ENCODE measurements at places on chromosomes 6 and 20.

DNA sequence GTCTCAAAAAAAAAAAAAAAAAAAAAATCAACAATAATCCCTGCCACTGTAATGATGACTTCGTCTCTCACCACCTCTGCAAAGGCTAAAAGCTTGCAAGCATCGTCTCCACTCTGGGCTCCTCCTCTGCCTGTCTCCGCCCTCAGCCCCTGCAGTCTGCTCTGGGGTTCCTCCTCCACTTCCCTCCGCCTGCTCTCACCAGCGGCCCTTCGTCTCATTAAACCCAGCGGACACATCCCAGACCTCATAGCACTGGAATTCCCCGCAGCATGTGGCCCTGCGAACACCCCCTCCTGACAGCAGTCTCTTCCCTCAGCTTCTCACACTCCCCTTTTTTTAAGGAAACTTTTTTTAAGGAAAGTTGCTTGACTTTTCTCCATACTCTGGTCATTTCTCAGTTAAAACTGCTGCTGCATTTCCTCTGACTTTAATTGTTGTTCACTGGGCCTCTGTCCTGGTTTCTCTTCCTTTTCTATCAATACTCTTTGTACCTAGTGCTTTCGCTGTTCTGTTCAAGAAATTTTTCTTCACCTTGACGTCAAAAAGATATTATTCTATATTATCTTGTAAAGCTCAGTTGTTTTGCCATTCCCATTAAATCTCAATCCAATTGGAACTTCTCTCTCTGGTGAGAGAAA lies 70.9 kb upstream of the PLEKHG1 start:
- DNase-seq = peak; percentile 25

- no peak for DNase-seq
Measured at GRCh38 chr20:35274172-35275092, 3.5 kb downstream of the MMP24OS start.

- peak; percentile 87 for DNase-seq
Measured at GRCh38 chr6:161407581-161407980, 133.7 kb upstream of the AGPAT4 start.

DNA sequence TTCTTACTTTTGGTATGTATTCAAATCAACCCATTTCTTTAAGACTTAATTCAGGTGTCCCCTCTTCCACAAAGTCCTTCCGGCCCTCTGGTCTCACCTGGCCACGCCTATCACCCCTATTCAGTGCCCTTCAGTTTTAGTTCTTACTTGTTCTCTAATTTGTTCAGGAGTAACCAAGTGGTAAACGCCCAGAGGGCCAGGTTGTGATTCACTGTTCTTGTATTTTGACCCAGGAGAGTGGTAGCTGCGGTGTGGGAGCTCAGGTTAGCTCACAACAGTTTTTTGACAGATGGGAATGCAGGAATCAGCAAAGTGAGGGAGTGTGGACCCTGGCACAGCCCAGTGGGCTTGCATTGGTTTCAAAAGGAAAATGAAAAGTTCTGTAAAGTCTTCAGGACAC lies 81.7 kb upstream of the RIPOR2 start:
- DNase-seq = no peak

GRCh38 chr20:46137816-46138215 lies 19.7 kb downstream of the CD40 start:
- no peak for DNase-seq

- DNase-seq = no peak
Measured at GRCh38 chr20:13468166-13468565, 170.6 kb downstream of the TASP1 start.

- no peak for DNase-seq
Measured at GRCh38 chr6:14316651-14317386, 199.2 kb downstream of the CD83 start.

DNA sequence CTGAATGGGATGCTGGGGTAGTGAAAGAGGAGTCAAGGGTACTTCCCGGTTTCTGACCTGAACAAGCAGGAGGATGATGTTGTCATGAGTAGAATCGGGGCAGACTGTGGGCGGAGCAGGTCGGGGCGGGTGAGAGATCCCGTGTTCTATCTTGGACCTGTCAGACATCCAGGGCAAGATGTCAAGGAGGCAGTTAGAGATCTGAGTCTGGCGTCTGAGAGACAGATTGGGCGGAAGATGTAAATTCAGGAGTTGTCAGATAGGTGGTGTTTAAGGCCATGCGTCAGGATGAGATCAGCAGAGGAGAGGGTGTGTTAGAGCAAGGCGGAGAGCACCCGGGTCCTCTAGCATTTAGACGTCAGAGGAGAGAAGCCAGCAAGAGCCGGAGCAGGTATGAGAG lies 115.5 kb downstream of the DLGAP4 start:
- no peak for DNase-seq

GRCh38 chr20:48945840-48946514 lies 24.5 kb downstream of the ARFGEF2 start:
- peak; percentile 30 for DNase-seq

- DNase-seq = no peak
Measured at GRCh38 chr20:43191946-43192863, 2.5 kb upstream of the PTPRT start.

GRCh38 chr6:130848945-130849344 lies 21.7 kb downstream of the SMLR1 start:
- no peak for DNase-seq

GRCh38 chr6:7216941-7217621 lies 95.9 kb downstream of the SSR1 start:
- no peak for DNase-seq

DNA sequence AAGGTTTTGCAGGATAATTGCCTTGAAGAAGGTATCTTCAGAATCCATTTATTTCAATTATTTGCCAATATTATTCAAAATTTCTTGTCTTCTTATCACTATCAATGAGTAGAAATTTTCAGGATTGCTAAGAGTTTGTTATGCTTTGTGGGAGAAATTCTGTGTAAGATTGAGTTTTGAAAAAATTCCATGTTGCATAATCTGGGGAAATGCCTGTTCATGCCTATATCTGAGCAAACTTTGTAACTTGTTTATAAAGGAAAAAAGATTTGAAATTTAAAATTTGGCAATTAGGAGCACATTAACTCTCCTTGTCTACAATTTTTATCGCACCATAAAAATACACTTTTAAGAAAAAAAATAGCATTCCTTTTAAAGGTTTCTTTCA lies 39.8 kb upstream of the EDN1 start:
- DNase-seq = peak; percentile 18

- no peak for DNase-seq
Measured at GRCh38 chr6:125048274-125048673, 86.0 kb downstream of the RNF217 start.

DNA sequence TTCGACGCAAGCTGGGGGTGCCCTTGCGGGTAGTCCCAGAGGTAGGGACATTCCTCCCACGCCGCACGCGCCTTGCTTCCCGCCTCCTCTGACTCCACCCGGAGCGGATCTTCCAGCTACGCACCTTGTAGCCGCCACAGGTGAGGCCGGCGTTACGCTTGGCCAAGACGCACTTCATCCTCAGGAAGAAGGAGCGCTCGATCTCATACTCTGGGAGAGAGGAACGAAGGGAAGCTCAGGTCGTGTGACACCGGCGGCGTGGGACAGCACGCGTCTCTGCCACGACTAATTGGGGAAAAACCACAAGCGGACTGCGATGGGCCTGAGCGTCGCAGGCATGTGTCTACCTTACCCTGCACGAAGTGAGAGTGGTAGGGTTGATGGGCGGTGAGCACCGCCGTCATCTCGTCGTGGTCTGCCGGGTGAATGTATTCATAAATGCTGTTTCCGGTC lies 15.5 kb downstream of the SIM1 start:
- no peak for DNase-seq
